ENCODE measurements at places on chromosomes 1 and 21. TPM values are rescaled to one million over a fixed set of nuclear protein-coding genes. Genes with fewer than 3 reads are reported as not detected.

The GREM2 gene
- total RNA-seq: 5.6 TPM

DNA sequence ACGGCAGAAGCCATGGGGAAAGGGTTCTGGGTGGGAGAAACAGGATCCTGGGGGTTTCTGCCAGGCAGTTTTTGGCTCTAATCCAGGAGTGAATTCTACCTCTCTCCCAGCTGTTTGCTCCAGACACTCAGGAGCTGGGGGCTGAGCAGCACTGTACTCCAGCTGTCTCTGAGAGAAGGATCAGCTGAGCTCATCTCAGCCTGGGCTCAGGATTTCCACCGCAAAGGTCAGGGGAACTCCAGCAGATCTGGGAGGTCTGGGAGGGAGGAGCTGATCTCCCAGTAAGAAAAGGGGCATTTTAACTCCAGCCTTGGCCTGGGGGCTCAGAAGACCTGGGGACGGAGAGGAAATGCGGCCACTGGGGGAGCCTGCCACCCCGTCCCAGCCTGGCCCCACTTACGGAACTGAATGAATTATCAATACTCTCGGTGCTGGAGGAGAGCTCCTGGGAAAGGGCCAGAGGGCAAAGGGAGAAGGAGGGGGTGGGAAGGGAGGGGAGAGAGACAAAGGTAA is 17.3 kb downstream of the PI4KB start:
- peak; percentile 41 for DNase-seq
- peaks cover 60% of the 10 kb centered on the region for H3K36me3 ChIP-seq
- H3K27me3 ChIP-seq: no peaks in the 10 kb centered on the region

DNA sequence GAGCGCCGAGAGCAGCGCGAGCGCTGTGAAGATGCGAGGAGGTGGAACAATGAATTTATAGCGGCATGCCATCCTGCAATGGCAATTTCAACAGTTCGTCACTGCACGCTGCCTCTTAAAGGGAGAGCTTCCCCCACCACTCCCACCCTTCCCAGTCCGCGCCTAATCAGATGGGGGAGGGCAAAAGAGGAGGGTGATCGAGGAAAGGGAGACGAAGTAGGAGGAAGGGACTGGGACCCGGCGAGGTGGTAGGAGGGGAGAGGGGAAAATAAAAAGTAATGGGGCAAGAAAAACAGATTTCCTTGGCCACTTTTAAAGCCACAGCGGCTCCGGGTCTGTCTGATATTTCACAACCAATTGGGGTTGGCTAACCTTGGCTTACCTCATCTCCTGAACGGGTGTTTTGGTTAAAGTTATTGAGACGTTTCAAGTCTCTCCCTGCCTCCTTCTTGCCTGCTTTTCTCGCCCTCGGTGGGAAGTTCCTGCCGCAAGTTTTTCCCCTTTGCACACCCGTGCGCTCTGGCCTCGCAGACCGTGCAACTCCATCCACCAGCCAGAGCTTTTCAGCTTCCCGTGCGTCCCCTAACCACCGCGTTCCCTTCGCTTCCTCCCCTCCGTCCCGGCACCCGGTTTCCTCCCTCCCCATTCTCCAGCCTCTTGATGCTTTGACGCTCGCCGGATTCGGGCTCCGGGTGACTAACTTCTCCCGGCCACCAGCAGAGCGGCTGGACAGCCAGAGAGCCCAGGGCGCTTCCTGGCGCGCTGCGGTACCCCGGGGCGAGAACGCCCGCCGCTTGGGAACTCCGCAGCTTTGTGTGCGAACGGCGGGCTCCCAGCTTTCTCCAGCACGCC is at the start of gene ADAMTS5:
Gene ADAMTS5, minus strand, starts transcription at position 27 of the 852 bp plus-strand sequence. CDS start 697 bp downstream, outside the sequence.
- H3K4me1 ChIP-seq: peaks cover 30% of the 10 kb centered on the region
- peak; percentile 93 for DNase-seq
- peak within 1 kb of the TSS; percentile 86 for H3K27ac ChIP-seq
- H3K27me3 ChIP-seq: no peaks in the 10 kb centered on the region
- no peaks in the 10 kb centered on the region for H3K36me3 ChIP-seq
- H3K4me3 ChIP-seq: peak within 1 kb of the TSS; percentile 82

DNA sequence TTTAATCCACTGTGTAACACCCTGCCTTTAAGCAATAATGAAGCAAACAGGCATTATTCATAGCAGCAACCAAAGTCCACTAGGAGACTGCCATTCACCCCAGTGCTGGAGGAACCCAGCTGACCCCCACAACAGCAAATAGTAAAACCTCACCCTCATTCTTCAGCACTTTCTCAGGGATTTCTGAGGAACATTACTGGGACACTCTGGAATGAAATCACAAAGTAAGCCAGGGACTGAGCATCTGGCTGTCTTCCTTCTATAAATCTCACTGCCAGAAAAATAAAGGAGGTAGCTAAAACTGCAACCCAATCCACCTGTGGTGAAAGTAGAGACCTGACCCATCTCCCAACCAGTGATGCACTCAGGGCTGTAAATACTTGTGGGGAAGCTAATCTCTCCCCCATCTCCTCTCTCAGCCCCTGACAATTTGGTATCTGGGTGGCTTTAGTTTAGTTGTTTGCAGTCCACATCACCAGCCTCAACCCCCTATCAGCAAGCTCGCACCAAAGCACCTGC is 47.1 kb downstream of the COL6A1 start:
- peak overlapping the region; percentile 14 for H3K4me3 ChIP-seq
- no peaks in the 10 kb centered on the region for H3K36me3 ChIP-seq
- peak overlapping the region; percentile 96 for H3K27ac ChIP-seq

Data from osteoblast (primary cell).